ENCODE measurements at places on chromosomes 4 and X.

GRCh38 chr4:100519205-100519604 lies 1.4 kb upstream of the EMCN start:
- DNase-seq: no peak

DNA sequence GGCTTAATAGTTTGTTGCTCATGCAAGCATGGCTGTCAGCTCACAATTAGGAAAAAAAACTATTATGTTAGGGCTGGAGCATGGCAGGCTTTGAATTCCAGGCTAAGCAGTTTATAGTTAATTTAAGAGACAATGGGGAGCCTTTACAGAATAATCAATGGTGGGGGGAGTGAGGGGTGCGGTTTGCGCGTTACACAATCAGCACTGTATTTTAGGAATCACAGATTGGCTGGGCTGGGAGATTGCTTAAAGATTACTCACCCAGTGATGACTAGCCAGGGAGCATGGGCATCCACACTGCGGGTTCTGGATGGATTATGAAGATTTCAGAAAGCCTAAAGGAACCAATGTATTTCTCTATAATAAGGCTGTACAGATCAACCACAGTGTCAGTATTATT lies 186.6 kb downstream of the SOX3 start:
- no peak for DNase-seq

GRCh38 chr4:20433097-20433705 lies 181.5 kb downstream of the SLIT2 start:
- DNase-seq: peak; percentile 7

DNA sequence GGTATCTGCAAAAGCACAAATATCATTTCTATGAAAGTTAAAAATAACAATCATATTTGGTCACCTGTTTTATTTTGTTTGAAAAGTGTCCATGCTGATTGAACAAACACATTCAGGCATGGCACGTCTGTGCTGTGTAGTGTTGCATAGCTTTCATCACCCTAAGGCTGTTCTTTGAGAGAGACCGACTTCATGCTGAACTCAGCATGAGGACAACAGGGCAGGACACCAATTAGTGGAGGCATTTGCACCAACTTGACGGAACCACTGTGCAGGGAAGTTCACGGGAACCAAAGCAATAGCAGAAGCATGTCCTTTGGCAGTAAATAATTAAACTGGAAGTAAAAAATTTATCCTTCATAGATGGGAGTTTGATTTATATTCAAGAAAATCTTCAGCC lies 158.4 kb upstream of the SLC7A11 start:
- DNase-seq: no peak

DNA sequence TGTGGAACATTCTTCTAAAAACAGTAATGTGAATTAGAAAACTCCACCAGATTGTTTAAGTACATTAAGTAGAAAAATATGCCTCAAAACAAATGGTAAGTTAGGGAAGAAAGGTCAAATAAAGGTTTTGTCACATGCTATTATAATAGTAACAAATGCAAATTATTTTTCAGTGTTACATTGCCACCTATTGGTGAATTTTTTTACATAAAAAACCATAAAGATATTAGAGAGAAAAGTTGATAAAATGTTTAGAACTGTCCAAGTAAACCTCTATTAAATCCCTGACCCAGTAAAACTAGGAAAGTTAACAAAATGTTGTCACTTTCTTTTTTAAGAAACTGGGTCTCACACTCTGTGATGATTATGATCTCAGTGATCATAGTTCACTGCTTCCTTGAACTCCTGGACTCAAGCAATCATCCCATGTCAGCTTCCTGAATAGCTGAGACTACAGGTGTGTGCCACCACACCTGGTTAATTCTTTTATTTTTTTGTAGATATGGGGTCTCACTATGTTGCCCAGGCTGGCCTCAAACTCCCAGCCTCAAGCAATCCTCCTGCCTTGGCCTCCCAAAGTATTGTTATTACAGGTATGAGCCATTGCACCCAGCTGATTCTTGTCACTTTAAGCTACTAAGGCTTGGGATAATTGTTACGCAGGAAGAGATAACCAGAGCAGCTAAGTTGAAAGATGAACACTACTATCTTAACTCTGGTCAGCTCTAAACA lies 157.6 kb downstream of the ATRX start:
- DNase-seq: no peak

DNA sequence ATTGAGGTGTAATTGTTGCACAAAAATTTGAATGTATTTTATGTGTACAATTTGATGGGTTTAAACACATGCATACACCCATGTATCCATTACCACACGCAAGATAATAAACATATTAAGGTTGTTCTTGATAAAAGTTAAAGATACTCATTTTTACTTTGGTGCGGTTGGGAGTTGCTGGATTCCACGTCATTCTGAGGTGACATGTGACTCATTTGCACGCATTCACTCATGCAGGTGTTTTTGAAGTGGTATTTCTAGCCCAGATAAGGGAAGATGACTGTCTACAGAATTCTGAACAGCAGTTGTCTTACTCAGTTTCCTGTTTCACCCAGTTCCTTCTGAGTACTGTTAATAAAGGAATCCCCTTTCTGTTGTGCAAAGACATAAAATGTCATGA lies 142.0 kb downstream of the RTL3 start:
- no peak for DNase-seq

- no peak for DNase-seq
These were observed 157.1 kb upstream of the FTHL17 start for GRCh38 chrX:31228909-31229308.

DNA sequence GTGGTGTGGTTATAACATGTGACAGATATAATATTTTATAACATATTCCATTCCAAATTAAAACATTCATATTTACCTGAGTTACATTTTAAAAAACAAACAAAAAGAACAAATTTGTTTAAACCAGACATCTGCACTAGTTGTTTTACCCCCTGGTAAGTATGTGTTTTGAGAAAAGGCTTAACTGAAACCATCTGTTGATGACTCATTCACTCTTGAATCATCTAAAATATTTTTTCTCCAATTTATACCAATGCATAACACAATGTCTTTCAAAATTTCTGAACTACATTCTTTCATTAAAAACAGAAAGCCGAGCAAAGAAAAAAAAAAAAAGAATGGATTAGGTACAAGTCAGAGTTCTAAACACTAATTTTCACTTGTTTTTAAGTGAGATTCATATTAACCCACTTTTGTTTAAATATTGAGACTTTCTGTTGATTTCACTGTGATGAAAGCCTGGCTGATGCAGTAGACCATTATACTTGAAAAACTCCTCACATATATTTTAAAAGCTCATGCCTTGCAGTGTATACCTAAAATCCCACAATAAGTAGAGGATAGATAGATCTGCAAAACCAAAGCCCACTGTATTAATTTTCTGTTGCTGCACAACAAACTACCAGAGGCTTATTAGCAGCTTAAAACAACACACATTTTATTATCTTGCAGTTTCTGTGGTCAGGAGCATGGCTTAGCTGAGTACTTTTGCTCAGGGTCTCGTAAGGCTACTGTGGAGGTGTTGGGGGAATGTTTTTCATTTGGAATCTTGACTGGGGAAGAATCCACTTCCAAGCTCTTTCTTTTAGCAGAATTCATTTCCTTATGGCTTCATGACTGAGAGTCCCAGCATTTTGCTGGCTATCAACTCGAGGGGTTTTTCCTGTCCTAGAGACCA lies 221.5 kb downstream of the PCDH18 start:
- DNase-seq: no peak

All from NCI-H774 (cell line).